GDM1 (cell line): ENCODE measurements at places on chromosomes 2 and 18.
A peak's percentile ranks its signal among the peaks of the same experiment; 100 is the strongest.

GRCh38 chr18:47120428-47120827, 29.9 kb downstream of the HDHD2 start:
- no peak for DNase-seq

DNA sequence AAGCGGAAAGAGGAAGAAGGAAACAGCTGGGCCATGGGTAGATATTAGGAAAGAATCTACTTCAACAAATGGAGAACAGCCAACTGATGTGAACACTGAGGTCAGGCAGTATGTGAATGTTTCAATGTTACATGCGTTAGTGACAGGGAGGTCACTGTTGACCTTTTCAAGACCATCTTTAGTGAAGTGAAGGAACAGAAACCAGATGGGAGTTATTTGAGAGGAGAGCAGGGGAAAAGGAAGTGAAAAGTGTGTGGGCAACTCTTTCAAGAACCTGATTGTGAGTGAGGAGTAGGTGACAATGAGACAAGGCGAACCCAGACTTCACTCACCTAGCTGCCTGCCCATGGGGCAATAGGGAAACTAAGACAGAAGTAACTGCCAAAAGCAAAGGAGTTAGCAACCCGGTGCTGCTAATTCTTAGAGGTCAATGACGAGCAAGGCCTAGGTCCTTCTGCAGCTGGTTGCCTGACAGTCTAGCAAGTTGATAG, 67.0 kb downstream of the SP3 start:
- no peak for DNase-seq

- DNase-seq = no peak
These were observed 208.0 kb downstream of the ZFP36L2 start for GRCh38 chr2:43018179-43019024.

DNA sequence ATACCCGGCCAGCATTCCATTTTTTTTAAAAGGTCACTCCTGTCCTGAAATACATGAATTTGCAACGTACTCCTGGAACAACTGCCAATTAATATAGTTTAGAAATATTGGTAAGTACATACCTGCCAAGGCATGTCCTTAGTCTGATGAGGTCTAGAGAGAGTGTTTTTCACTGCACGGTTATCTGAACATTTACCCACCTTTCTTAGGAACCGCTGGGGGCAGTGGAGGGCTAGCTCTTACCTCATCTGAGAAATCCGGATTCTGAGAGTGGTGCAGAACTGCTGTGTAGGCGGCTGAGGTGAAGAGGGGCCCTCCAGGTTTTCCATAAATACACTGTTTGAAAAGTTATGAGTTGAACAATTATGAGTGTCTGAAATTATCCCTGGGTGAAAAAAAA, 133.1 kb upstream of the CCDC195 start:
- no peak for DNase-seq

- DNase-seq = no peak
These were observed 220.6 kb downstream of the SLC4A10 start for GRCh38 chr2:161844822-161845221.

GRCh38 chr2:234250926-234251325, 200.4 kb downstream of the SPP2 start:
- no peak for DNase-seq

DNA sequence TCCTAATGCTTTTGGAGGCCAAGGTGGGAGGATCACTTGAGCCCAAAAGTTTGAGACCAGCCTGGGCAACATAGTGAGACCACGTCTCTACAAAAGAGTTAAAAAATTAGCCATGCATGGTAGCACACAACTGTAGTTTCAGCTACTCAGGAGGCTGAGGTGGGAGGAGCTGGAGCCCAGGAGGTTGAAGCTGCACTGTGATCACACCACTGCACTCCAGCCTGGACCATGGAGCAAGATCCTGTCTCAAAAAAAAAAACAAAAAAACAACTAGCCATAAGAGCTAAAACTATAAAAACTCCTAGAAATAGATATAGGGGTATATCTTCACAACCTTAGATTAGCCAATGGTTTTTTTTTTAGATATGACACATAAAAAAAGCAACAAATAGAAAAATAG, 16.9 kb upstream of the COL6A3 start:
- no peak for DNase-seq

- DNase-seq = peak; percentile 19
These were observed 10.1 kb downstream of the CPLX4 start for GRCh38 chr18:59308248-59308937.

DNA sequence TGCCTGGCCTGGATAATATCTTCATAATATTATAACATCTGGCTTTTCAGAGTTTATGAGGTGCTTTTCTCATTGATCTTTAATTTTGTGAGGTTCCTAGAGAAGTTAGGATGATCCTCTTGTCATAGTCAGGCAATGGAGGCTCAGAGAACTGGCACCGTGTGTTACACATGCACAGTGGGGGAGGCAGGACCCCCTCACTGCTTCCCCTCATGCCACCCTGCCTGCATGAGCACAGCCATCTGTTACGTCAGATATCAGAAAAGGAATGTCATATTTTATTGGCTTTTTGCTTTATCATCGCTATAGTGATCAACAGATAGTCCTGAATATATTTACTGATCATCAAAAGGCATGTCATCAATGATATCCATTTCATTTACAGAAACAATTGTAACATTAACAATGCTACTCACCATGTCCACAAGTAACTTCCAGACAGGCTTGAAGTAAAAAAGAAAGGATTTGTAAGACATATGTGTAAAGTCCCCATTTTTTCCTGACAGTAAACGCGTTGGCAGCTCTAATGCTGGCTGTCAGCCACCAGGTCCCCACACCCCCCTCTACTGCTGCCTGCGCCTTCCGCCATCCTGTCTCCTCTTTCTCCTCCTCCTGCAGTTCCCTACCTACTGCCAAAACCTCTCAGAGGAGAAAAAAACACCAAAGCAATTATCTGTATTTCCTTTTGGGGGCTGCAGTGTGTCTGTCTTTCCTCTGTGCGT, 18.8 kb downstream of the ENOSF1 start:
- no peak for DNase-seq

DNA sequence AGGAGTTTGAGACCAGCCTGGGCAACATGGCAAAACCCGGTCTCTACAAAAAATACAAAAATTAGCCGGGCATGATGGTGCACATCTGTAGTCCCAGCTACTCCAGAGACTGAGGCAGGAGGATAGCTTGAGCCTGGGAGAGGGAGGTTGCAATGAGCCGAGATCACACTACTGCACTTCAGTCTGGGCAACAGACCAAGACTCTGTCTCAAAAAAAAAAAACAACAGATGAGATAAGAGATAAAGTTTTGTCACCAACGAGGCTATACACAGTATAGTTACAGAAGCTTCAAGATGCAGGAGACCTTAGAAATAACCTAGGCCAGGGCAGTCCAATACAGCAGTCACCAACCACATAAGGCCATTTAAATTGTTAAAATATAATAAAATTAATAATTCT, 9.4 kb downstream of the FAM124B start:
- DNase-seq = no peak

DNA sequence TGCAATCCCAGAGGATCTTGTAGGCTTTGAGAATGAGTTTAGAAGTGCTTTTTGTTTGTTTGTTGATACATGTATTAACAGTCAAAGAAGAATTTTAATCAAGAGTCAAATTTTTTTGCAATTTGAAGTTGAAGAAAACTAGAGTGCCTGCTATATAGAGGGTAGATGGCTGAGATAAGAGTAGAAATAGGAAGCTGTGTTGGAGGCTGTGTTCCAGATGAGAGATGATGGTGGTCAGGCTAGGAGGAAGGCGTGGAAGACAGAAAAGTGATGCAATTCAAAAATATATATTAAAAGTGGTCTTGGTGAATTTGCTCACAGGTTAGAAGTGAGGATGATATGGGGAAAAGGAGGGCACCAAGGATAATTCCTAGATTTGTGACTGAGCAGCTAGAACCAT, 978.3 kb downstream of the BCL11A start:
- peak; percentile 36 for DNase-seq

GRCh38 chr18:12895626-12896025, 11.6 kb upstream of the PTPN2 start:
- no peak for DNase-seq

GRCh38 chr2:68741805-68742306, 7.2 kb downstream of the ARHGAP25 start:
- no peak for DNase-seq

- no peak for DNase-seq
These were observed 114.9 kb upstream of the RAB27B start for GRCh38 chr18:54713386-54713785.

DNA sequence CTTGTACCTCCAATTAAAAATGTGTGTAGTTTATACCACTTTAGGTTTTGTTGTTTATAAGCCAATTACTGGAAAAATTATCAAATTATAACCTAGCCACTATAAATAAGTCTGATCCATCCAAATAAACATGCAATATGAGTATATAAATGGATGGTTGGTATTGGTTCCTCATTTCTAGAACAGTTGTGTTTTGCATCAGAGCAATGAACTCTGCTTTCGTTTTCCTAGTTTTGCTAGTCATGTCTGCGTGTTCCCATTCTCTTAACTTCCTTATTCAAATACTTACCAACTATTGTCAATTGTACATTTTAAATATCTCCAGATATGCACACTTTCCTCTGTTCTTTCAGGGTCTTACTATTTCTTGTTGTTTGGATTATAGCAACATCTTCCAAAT, 641.7 kb downstream of the NR4A2 start:
- no peak for DNase-seq

DNA sequence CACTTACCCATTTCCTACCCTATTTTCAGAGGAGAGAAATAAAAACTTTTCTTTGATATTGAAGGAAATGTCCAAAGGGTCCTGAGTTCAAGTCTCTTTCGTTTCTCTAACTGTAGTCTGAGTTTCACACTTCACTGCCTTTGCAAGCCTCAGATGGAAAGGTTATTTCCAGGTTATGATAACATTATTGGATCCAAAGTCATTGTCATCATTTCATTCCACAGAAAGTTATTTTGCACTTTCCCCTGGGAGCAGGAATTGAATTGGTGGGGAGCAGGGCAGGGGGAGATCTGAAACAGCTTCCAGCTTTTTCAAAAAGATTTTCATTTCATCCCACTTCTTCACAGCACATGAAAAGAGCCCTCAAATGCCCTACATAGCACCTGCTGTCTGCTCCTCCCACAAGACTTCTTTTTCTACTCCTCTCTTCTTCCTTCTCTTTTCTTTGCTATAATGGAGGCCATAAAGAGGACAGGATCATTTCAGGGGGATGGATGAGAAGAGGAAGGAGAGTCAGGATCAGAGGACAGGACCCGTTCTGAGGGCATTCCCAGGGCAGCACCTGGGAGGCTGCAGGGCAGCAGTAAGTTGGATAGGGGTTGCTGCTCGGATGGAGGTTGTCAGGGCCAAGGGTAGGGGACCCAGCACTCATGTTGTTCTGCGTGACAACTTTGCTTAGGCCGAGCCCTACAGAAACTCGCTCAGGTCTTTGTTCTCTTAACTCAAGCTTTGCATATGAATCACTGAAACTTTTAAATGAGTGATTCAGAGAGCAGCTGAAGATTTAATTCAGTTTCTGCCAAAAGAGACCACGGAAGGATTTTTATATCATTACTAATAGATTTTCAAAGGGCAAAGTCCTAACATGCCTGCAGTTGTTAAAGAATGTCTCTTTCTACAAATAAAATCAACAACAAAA, 11.4 kb upstream of the GALNT5 start:
- DNase-seq = no peak
